Mesothelial cell of epicardium (in vitro differentiated cells): ENCODE measurements at places on chromosomes 1 and 21.

DNA sequence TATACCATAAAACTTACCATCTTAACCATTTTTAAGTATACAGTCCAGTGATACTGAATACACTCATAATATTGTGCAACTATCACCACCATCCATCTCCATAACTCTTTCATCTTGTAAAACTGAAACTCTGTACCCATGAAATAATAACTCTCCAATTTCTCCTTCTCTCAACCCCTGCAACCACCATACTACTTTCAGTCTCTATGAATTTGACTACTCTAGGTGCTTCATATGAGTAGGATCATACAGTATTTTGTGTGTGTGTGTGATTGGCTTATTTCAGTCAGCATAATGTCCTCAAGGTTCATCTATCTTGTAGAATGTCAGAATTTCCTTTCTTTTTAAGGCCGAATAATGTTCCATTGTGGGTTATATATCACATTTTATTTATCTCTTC is 17.7 kb downstream of the NPHS2 start:
- no peak for DNase-seq

DNA sequence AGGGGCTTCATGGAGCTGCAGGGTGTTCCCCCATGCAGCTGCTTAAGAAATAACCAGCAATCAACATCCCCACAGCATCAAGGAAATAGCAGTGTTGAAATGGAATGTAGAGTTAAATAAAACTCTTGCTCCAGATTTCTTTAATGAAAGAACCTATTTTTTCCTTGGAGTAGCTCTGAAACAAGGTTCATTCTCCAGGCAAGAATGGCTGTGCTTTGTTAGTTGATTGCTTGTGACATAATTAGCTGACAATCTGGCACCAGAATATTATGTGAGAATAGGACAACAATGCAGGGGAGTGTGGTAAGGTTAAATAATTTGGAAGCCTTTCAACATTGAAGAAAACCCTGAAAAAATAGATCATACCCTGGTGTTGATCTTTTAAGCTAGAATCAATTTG is 254.2 kb upstream of the RRP15 start:
- DNase-seq = no peak

DNA sequence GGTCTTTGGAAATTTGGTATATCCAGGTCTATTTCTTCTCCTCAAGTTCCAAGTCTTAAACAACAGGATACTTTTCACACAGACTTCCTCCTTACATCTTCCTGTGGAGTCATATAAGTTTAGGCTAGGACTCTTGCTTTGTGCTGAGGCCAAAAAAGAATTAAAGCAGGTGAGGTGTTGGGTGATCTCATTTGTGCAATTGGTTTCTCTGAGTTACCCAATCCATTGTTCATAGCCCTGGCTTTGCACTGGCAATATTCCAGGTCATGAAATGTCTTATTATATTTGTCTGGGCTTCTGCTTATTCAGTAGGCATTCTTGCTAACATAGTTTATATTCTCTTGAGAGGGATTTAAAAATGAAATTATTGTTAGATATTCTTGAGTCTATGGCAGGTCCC is 14.1 kb upstream of the KIAA0040 start:
- no peak for DNase-seq

- DNase-seq = no peak
These were observed 3.8 kb downstream of the AGO1 start for GRCh38 chr1:35886577-35887431.

DNA sequence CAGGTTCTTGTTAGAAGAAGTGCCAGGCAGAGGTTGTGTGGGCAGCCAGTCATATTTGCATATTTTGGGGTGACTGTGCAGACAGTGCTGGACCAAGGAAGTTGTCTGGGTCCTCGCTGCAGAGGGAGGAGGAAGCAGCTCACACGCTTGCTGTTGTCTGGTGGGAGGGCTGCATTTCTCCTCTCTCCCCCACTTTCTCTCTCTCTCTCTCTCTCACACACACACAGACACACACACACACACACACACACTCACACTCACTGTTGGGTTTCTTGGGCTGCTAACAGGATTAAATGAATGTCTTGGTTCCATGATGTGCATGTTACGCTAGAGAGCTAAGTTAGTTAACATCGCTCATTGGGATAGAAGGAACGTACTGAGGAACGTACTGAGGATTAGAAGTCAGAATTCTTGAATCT is 72.9 kb downstream of the AGPAT3 start:
- DNase-seq = no peak

DNA sequence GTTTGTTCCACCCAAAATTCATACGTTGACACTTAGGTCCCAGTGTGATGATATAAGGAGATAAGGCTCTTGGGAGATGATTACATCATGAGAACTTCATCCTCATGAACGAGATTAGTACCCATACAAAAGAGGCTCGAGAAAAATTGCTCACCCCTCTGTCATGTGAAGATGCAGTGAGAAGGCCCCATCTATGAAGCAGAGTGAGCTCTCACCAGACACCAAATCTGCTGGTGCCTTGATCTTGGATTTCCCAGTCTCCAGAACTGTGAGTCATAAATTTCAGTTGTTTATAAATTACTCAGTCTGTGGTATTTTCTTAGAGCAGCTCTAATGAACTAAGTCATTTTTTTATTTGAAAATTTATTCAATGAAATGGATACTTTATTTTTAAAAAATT is 42.6 kb upstream of the USP25 start:
- no peak for DNase-seq

DNA sequence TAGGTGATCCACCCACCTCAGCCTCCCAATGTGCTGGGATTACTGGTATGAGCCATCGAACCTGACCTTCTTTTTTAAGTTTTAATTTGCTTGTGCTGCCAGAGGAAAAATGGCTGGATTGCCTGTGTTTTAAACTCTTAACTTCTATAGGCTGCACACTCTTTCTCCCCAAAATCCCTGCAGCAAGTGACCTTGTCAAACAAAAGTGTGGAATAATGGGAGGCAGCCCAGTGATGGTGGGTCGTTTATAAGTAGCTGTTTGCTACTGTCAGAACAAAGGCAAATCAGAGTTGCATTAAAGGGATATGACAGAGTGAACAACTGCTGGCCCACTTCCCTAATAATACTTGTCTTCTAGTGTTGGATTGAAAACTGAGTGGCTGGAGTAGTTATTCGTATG is 74.2 kb downstream of the ADGRL2 start:
- DNase-seq = no peak

- no peak for DNase-seq
These were observed 243.6 kb downstream of the TM2D1 start for GRCh38 chr1:61481315-61481715.

- DNase-seq = peak; percentile 61
These were observed 2.3 kb upstream of the CACNA1S start for GRCh38 chr1:201114245-201115131.

DNA sequence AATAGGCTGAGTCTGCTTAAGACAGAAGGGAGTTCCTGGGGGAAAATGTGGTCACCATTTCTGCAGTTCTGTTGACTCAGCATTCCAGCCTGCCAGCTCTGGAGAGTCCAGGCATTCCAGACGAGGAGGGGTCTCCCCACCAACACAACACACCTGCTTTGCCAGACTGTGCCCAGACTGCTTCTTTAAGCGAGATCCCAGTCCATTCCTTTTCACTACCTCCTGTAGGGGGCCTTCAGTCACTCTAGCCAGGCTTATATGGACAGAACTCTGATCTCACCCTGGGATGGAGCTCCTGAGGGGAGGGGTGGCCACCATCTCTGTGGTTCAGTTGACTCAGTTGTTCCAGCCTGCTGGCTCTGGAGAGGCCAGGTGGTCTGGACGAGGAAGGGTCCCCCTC is 48.5 kb downstream of the UBE2U start:
- no peak for DNase-seq

DNA sequence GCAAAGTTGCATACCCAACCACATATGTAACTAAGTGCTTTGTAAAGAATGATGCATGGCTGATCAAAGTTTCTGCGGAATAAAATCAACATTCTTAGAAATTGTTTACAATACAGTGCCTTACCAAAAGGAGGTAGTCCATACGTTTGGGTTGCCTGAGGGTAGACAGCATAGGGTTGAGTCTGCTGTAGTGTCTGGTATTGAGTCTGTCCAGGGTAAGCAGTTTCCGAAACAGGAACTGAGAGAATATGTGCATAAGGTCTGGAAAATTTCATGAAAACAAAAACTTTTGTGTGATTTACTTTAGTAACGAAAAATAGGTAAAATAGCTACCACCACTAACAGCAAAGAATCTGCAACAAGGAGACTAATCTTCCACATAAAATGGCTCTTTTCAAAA is 53.0 kb downstream of the EYA3 start:
- DNase-seq = no peak

- DNase-seq = no peak
These were observed 43.0 kb downstream of the GNB1 start for GRCh38 chr1:1847890-1848289.

GRCh38 chr1:73587080-73587479 is 610.9 kb downstream of the LRRIQ3 start:
- no peak for DNase-seq

- no peak for DNase-seq
These were observed at the start of gene KCNJ9 for GRCh38 chr1:160081261-160081936. KCNJ9 (plus strand) TSS chr1:160081538; CDS start chr1:160084031, 2,493 bp downstream.

- no peak for DNase-seq
These were observed 105.0 kb upstream of the UBE2U start for GRCh38 chr1:64098436-64098835.

DNA sequence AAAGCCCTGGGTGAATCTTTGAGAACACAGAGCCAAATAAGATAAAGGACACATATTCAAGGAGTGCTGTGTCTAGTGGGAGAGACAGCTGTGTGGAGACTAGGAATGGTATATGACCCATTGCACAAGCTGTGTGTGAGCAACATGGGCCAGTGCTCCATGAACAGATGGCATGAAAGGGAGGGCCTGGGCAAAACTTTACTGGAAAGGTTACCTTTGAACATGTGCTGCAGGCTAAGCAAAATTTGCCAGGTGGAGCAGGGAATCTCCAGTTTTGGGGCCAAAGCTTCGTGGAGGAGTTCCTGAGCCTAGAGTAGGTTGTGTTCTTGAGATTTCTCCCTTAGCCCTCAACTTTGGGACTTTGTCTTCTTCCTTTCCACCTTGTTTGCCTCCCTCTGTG is 446.1 kb upstream of the PROX1 start:
- DNase-seq = no peak

DNA sequence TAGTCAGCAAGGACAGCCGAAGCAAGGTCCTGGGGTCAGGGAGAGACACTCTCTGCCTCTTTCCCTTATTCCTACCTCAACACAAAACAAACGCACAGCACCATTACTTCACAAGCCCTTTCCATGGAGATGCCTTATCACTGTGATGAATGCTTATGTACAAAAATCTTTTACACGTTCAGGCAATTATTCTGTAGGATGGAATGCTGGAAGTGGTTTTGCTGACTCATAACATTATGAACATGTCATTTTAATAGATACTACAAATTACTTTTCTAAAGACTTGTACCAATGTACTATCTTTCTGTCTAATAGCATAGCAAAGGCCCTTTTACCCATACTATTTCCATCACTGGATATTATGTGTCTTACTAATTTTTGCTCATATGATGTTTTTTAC is 98.4 kb downstream of the TTLL7 start:
- DNase-seq = no peak

GRCh38 chr1:93625582-93626327 is 55.9 kb downstream of the BCAR3 start:
- no peak for DNase-seq

DNA sequence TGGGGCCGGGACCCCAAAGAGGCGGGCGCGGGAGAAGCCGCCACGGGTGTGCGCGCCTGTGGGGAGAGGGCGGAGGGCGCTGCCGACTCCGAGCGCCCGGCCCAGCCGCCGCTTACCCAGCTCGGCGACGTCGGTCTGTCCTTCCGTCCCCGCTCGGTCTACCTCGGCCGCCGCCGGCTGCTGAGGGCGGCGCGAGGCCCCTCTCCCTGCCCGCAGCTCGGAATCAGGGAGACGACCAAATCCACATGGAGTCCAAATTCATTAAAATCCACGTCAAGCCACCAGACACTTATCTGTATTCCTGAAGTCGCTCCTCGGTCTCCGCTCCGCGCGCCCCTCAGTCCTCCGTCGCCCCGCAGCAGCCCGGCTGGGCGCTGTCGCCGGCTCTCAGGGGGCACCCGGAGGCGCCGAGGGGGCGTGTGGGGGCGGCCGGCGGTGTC is 637 bp downstream of the PLXNA2 start:
- no peak for DNase-seq

DNA sequence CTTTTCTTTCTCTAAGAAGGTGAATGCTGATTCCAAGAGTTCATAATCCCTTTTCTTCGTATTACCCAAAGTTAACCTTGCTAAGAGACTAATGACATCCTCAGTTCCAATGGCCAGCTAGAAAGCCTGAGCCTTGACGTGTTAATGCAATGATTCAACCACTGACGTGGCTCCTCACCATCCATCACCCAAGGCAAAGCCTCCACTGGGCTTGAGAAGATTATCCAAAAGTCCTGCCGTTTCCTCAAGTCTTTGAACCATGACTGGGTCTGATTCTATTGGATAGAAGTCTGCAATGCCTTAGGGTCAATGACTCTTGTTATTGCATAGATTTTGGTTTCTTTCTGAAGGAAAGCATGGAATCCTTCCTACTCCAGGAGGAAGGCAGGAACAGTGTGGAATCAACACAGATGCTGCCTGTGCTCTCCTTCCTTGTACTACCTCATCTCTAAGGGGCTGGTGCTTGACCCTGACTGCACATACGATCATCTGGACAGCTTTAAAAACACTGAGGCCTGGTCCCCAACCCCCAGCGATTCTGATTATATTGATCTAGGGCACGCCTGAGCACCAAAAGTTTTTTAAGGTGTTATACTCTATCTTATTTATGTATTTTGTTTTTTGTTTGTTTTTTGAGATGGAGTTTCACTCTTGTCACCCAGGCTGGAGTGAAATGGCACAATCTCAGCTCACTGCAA is 69.3 kb upstream of the ANGPTL1 start:
- DNase-seq = no peak

- no peak for DNase-seq
These were observed 12.0 kb downstream of the OTUD3 start for GRCh38 chr1:19894218-19894617.

DNA sequence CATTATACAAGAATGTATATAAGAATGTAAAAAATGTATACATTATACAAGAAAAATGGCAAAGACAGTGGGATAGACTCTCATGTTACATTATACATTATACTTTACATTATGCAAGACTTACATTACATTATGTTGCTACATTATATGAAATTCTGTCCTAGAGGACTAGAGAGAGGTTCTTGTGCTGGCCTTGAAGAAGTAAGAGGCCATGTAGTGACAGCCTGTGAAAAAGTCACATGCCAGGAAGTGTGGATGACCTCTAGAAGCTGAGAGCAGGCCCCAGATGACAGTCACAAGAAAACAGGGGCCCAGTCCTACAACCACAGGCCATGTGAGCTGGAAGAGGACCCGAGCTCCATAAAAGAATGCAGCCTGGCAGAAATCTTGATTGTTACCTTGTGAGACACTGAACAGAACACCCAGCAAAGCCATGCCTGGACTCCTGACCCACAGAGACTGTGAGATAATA is 30.5 kb upstream of the AHCYL1 start:
- DNase-seq = no peak

GRCh38 chr1:62528015-62528414 is 69.3 kb upstream of the ANGPTL3 start:
- no peak for DNase-seq

- DNase-seq = no peak
These were observed 16.7 kb downstream of the SHISA4 start for GRCh38 chr1:201905234-201905890.

- DNase-seq = no peak
These were observed 68.6 kb downstream of the NTMT2 start for GRCh38 chr1:170214117-170215032.
